Right lobe of liver (tissue), 6 donors: ENCODE measurements at places on chromosomes 13 and 19. TPM values are rescaled to one million over a fixed set of nuclear protein-coding genes. Genes with fewer than 3 reads are reported as not detected.

Gene NLRP4
- total RNA-seq = not detected

Gene SPTBN4
- 0.44 TPM for total RNA-seq

DNA sequence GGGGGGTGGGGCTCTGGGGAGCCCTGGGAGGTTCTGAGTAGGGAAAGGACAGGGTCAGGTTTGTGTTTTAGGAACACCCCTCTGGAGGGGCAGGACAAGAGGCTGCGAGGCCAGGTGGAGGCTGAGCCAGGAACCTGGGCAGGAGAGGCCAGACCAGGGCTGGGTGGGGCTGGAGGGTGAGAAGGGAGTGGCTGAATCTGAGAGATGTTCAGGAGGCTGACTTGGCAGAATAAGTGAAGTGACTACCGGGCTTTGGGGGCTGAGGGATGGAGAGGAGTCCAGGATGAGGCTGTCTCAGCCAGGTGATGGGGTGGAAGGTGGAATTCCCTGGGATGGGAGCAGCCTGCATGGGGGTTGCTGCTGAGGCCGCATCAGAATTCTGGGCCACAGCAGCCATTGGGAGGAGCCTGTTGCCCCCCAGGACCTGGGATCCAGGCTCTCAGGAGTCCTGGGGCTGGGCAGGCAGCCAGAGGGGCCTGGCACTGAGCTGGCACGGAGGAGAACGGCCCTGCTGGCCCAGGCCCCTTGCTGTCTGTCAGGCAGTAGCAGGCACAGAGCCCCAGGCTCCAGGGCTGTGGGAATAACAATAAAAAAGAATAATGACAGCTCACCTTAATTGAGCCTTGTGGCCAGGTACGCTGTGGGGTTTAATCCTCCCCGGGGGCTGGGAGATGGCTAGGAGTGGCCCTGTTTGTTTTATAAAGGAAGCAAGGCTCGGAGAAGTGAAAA is 3.3 kb downstream of the PPP5C start:
- no peaks in the 10 kb centered on the region for H3K36me3 ChIP-seq
- peak overlapping the region; percentile 62 for H3K27ac ChIP-seq
- no peak overlapping the region for H3K4me3 ChIP-seq
- H3K4me1 ChIP-seq = peaks cover 55% of the 10 kb centered on the region
- no peaks in the 10 kb centered on the region for H3K27me3 ChIP-seq

GRCh38 chr13:74921326-74921725 is 560.6 kb downstream of the TBC1D4 start:
- H3K27me3 ChIP-seq = no peaks in the 10 kb centered on the region
- DNase-seq = no peak
- no peaks in the 10 kb centered on the region for H3K4me1 ChIP-seq
- H3K36me3 ChIP-seq = no peaks in the 10 kb centered on the region
- H3K4me3 ChIP-seq = no peak overlapping the region

DNA sequence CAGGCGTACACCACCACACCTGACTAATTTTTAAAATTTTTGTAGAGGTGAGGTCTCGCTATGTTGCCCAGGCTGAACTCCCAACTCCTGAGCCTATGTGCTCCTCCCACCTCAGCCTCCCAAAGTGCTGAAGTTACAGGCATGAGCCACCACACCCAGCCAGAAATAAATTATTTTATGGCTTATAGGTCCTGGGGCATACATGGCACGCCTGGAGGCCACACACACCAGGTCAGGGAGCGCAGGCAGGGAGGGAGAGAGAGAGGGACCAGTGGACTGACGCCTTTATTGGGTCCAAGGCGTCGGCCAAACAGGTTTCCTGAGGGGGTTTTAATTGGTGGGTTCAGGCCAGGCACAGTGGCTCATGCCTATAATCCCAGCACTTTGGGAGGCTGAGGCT is 6.8 kb downstream of the SPIB start:
- H3K4me3 ChIP-seq = no peak overlapping the region
- H3K27ac ChIP-seq = no peak overlapping the region
- H3K27me3 ChIP-seq = no peaks in the 10 kb centered on the region
- no peaks in the 10 kb centered on the region for H3K36me3 ChIP-seq
- no peaks in the 10 kb centered on the region for H3K4me1 ChIP-seq
